ENCODE measurements at places on chromosomes 2 and 18.

GRCh38 chr18:23069481-23069880, 65.8 kb upstream of the CABLES1 start:
- DNase-seq = no peak

GRCh38 chr2:121839584-121839983, 84.1 kb downstream of the TSN start:
- no peak for DNase-seq

GRCh38 chr2:107285621-107286299, 399.8 kb upstream of the ST6GAL2 start:
- no peak for DNase-seq

GRCh38 chr2:232482301-232483238, 5.1 kb downstream of the ECEL1 start:
- no peak for DNase-seq

DNA sequence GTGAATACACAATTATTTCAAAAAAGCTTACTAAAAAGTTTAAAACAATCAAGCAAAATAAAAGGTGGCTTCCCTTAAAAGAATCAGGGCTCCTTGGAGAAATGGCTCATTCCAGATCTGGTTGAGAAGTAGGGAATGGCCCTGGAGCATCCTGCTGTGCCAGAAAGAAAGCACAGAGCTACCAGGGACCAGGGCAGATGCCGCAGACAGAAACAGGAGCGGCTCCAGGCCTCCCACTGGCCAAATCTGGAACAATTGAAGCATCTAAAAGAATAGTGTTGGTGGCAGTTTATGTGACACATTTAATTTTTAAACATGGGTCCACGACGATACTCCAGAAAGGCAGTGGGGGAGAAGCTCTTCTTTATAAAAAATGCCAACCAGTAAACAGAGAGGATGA, 75.5 kb downstream of the GBX2 start:
- no peak for DNase-seq

GRCh38 chr2:9355270-9355669, 68.1 kb downstream of the ITGB1BP1 start:
- no peak for DNase-seq

- no peak for DNase-seq
These were observed 17.5 kb downstream of the FTCDNL1 start for GRCh38 chr2:199833525-199833924.

DNA sequence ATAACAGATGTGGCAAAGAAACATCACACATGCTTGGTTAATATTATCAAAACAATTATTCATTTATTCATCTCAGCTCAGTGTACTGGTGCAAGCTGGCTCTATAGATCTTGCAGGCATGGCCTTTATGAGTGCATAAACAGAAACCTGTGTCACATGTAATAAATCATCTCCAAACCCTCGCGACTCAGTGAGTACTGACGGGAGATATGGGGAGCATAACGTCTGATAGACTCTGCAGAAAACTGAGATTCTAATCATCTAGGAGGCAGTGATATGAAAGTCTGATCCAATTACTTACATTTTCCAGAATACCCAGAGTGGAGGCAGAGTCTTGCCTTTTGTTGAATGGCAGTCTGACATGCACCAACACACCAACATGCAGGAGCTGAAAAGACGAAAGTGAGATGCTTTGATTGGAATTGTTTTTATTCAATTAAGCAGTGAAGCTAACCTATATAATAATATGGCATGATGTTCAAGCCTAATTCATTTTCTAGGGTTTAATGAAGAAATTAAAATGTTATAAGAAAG, 416.8 kb downstream of the RNF144A start:
- DNase-seq = no peak

- DNase-seq = no peak
These were observed 11.4 kb upstream of the ARHGAP25 start for GRCh38 chr2:68723181-68723580.

GRCh38 chr2:44148999-44149398, 19.7 kb upstream of the PPM1B start:
- no peak for DNase-seq

DNA sequence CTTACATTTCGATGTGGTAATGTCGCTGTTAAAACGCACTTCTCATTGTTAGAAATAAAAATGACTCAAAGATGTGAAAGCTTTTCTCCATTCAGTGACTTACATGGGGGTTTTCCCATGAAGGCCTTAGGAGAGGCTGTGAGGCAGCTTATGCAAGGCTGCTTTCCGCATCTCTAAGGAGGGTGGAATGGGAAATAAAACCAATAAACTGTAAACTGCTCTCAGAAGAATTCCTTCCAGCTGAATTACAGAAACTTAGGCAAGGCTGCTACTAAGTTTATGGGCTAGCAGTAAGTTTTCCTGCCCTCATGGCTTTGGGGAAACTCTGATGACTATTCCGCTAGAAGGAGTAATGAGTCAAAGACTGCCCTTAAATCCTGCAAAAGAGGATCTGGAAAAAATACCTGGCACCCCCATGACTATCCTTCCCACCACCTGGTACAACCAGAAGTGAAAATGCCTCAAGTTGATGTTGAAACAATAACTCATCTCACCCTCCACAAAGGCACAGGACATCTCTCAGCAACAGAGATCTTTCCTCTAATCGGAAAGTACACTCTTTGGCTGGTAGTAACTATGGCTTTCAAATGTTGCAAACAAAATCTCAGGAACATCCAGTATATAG, 97.7 kb upstream of the SMAD7 start:
- DNase-seq = no peak

DNA sequence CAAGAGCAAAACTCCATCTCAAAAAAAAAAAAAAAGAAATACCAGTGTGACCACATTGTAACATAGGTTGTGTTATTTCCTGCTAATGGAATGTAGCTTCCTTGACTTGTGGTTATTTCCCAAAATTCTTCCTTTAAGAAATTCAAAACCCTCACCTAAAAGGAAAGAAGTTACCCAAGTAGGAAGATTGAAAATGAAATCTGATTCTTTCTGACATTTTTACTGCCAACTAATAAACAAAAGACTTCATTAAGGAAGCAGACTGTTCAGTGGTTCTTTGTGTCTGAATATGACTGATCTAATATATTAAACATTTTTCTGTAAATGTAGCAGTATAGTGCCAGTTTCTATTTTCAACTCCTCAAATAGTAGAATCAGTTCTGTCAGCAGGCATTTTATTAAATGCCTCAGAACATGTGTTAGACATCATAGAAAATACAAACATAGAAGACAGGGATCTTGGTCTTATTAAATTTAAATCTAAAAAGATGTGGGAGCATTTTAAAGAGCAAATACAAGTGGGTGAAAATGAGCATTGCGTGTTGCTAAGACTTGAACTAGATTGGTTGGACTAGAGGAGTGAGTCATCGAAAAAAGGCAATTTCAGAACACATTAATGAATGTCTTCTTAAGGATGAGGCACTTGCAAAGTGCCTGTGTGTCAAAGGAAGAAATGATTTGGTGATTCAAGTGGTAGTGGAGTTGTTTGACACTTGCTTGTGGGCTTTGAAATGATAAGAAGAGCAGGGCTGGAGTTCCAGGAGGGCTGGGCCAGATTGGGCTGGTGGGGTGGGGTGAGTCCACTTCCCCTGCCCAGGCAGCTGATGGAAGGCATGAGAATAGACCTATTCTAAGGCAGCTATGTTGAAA, 53.4 kb downstream of the PKP4 start:
- no peak for DNase-seq

DNA sequence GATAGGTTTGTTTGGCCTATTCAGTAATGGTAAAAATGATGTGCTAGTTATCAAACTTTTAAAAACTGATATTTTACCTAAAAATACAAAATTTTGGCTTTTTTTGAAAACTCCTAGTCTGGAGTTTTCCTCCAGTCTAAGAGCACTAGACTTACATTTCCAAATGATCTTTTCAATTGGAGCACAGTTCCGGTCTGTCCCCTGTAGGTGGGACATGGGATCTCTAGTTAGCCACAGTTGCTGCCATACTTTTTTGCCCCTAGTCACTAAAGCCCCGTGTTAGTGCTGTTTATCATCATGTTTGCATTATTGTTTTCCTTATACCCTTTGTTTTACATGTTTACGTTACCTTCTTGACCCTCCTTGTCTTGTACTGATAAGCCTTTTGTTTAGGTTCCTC, 52.4 kb downstream of the RELCH start:
- DNase-seq = no peak

- DNase-seq = no peak
These were observed 37.0 kb upstream of the MTCL1 start for GRCh38 chr18:8668381-8668780.

DNA sequence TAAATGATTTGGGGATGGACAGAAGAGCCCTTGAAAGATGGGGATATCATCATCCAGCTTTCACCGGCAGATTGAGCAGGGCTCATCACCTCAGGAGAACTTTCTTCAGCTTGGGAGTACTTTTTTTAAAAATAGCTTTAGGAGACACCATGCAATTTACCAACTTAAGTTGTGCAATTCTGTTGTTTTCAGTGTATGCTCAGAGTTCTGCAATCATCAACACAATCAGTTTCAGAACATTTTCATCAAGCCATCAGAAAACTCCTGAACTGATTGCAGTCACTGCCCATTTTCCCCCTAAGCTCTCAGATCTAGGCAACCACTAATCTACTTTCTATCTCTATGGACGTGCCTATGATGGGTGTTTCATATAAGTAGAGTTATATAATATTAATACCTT, 117.7 kb downstream of the CRIM1 start:
- no peak for DNase-seq

GRCh38 chr2:138321458-138321857, 180.1 kb upstream of the SPOPL start:
- DNase-seq = no peak

GRCh38 chr2:154243685-154244084, 372.0 kb downstream of the GALNT13 start:
- no peak for DNase-seq

- no peak for DNase-seq
These were observed 955.2 kb upstream of the CELF4 start for GRCh38 chr18:38520786-38521185.

GRCh38 chr18:255171-255570, 12.7 kb downstream of the THOC1 start:
- DNase-seq = no peak

DNA sequence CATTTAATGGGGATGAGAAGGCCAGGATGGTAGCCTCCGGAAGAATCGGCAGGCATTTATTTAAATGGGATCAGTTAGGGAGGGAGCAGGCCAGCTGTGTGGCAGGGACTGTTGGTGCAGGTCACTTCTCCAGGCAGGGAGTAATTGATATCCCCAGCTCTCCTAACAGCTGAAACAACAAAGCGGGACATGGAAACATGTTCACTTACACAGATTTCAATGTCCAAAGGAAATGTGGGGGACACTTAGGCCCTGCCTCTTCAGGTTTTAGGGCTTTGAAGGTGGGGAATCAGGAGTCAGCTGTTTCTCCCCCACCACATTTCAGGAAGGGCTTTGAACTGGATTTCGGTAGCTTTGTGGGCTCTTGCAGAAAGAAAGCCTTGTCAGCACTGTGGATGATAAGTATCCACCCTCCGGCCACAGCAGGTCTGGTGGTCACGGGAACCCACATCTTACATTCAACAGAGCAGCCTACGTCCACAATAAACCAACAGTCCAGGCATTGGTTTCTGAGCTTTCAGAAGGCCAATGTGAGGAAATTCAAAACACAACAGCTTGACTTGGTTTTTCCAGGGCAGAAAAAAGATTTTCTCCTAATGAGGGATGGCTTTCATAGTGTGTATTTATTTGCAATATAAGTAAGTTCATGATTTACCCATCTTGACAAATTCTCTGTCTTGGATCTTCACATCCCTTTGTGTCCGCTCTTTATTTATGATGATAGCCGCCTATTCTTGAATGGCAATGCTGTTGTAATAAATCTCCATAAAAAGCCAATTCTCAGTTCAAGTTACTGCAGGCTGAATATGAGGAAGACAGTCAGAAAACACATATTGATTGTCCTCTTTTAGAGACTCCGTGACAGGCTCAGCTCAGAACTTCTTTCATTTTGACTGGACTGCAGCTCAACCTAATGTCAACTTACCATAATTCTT, 96.6 kb upstream of the NRP2 start:
- DNase-seq = no peak

- no peak for DNase-seq
These were observed 41.6 kb downstream of the SLC25A12 start for GRCh38 chr2:171852366-171852888.

- no peak for DNase-seq
These were observed 184.5 kb upstream of the CWC22 start for GRCh38 chr2:180191432-180192124.

DNA sequence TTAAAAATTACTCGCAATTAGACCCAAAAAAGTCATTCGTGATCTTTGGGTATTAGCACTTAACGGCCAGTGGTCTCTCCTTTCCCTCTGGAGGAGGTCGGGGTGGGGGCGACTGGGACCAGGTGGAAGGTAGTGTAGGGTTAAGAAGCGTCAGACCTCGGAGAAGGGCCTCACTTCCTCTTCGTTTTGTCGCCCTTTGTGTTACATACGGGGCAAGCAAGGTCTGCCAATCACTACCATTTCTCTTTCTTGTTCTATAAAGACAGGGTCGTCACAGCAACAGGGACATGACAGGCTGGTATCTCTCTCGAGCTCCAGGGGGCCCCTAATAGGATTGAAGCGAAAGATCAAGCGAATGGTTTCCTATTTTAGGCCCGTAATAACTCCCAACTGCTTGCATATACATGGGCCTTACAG, 136.6 kb downstream of the INSIG2 start:
- no peak for DNase-seq

Measured in fibroblast of skin of left biceps (primary cell).